Natural killer cell (primary cell): ENCODE measurements at places on chromosomes 1 and 21. TPM values are rescaled to one million over a fixed set of nuclear protein-coding genes. Genes with fewer than 3 reads are reported as not detected.

PRRX1 gene
- not detected for total RNA-seq

OR2M7 gene
- not detected for total RNA-seq

DNA sequence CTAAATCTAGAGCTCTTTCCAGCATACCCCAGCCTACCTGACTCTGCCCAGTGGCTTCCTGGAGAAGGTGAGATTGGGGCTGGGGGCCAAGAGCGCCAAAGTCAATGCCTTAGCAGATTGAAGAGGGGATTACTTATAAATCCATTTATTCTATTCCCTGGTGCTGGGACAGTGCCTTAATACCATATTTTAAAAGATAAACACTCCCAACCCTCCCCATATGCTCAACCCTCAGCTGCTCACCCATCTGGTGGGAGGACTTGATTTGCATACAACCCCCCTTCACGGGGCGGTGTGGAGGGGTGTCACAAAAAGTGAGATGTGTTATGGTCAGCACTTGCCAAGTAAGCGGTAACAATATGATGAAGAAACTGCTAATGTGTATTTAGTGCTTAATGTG lies 3.2 kb upstream of the DISP3 start:
- no peaks in the 10 kb centered on the region for H3K36me3 ChIP-seq
- peaks cover 16% of the 10 kb centered on the region for H3K4me1 ChIP-seq
- H3K4me3 ChIP-seq: no peak overlapping the region
- peaks cover 20% of the 10 kb centered on the region for H3K27me3 ChIP-seq
- DNase-seq: no peak
- H3K27ac ChIP-seq: no peak overlapping the region

DNA sequence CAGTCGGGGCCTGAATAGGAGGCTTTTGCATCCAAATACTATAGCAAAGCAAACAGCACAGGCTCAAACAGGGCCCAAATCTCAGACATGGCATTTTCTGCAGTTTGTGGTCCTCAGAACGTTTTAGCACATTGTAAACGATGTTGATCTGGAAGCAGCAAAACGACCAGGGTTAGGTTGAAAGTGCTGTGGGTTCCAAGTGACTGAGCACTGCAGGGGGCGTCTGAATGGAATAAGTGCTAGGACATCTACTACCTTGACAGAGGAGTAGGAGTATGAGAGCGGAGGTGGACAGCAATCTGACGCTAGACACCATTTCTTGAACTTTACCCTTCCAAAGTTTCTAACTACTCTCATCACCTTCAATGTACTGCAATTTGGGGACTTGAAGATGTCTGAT lies 214.9 kb downstream of the BARHL2 start:
- no peaks in the 10 kb centered on the region for H3K27me3 ChIP-seq
- no peak for DNase-seq
- no peaks in the 10 kb centered on the region for H3K36me3 ChIP-seq
- H3K4me1 ChIP-seq: no peaks in the 10 kb centered on the region

DNA sequence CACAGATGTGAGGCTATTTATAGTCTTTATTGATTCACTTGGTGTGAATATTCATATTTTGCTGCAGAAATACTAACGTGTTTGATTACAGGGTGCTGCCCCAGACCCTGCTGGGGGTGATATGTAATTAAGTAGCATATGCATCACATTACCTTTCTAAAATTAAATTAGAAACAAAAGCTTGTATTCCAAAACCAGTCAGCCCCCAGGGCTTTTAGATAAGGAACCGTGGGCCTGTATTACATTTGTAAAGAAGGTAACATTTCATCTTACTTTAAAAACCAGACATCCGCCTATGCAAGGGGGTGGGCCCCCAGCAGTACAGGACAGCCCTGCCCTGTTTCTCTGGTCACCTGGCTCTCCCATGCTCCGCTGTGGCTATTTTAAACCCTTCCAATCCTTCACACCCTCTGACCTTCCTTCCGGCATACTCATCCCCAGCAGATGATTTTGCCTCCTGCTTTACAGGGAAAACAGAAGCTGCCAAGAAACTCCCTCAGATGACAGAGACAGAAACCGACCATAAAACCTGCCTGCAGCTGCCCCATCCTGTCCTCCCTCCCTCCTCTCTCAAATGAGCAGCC lies 22.0 kb upstream of the KCNC4 start:
- no peaks in the 10 kb centered on the region for H3K4me1 ChIP-seq
- H3K27me3 ChIP-seq: no peaks in the 10 kb centered on the region
- H3K36me3 ChIP-seq: no peaks in the 10 kb centered on the region
- no peak for DNase-seq

- no peaks in the 10 kb centered on the region for H3K36me3 ChIP-seq
- H3K27me3 ChIP-seq: no peaks in the 10 kb centered on the region
- no peak overlapping the region for H3K27ac ChIP-seq
- H3K4me1 ChIP-seq: no peaks in the 10 kb centered on the region
- H3K4me3 ChIP-seq: no peak overlapping the region
These were observed 57.2 kb upstream of the HSD17B7 start for GRCh38 chr1:162733336-162733590.

- no peak overlapping the region for H3K4me3 ChIP-seq
- H3K27ac ChIP-seq: no peak overlapping the region
- H3K27me3 ChIP-seq: no peaks in the 10 kb centered on the region
- no peaks in the 10 kb centered on the region for H3K36me3 ChIP-seq
- DNase-seq: peak; percentile 35
These were observed 1.1 kb downstream of the DFFB start for GRCh38 chr1:3858231-3858981.
